Vagina (tissue), 2 donors: ENCODE measurements at places on chromosomes 13 and 19.
A peak's percentile ranks its signal among the peaks of the same experiment; 100 is the strongest.

DNA sequence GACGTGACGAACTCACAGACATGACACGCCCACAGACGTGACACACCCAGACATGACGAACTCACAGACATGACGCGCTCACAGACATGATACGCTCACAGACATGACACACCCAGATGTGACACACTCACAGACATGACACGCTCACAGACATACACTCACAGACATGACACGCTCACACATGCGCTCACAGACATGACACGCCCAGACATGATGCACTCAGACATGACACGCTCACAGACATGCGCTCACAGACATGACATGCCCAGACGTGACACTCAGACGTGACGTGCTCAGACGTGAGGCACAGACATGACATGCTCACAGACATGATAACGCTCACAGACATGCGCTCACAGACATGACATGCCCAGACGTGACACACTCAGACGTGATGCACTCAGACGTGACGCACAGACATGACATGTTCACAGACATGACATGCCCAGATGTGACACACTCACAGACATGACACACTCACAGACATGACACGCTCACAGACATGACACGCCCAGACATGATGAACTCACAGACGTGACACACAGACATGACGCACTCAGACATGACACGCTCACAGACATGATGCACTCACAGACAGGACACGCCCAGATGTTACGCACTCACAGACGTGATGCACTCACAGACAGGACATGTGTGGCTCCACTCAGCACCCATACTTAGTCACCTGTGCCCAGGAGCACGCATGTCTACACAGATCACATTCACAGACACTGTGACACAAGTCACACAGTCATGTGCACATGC is 8.1 kb downstream of the ERFL start:
- no peak for DNase-seq

DNA sequence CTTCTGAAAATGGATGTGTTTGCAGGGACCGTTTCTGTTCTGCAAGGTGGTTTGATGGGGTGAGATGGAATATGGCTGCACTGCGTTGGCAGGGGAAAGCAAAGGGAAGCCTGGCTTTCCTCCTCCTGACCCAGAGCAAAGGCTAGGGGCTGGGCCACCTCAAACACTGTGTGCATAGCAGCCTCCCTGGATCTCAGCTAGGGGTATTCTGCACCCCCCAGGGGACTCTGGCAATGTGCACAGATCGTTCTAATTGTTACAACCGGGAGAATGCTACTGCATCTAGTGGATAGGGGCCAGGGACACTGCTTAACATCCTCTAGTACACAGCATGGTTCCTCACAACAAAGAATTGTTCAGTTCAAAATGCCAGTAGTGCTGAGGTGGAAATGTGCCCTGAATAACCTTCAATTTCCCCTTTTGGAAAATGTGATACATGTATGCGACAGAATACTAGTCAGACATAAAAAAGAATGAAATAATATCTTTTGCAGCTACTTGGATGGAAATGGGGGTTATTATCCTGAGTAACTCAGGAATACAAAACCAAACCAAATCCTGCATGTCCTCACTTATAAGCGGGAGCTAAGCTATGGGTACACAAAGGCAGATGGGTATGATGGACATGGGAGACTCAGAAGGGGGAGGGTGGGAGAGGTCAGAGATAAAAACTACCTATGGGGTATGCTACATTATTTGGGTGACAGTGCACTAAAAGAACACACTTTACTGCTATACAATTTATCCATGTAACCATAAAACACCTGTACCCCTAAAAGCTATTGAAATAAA is 671.2 kb downstream of the UQCRFS1 start:
- no peak for DNase-seq

- DNase-seq: no peak
These were observed 9.1 kb downstream of the AP2A1 start for GRCh38 chr19:49775742-49776370.

- no peak for DNase-seq
These were observed 158.4 kb downstream of the MYO16 start for GRCh38 chr13:108787700-108788414.

GRCh38 chr13:111882351-111882750 is 184.6 kb upstream of the SOX1 start:
- peak; percentile 37 for DNase-seq

DNA sequence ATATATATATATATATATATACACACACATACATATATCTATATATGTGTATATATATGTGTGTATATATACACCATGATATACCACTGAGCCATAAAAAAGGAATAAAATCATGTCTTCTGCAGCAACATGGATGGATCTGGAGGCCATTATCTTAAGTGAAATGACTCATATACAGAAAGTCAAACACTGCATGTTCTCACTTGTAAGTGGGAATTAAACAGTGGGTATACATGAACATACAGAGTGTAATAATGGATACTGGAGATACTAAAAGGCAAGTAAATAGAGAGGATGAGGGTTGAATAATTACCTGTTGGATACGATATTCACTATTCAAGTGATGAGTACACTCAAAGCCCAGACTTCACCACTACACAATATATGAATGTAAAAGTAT is 332.6 kb downstream of the SLITRK1 start:
- DNase-seq: no peak

DNA sequence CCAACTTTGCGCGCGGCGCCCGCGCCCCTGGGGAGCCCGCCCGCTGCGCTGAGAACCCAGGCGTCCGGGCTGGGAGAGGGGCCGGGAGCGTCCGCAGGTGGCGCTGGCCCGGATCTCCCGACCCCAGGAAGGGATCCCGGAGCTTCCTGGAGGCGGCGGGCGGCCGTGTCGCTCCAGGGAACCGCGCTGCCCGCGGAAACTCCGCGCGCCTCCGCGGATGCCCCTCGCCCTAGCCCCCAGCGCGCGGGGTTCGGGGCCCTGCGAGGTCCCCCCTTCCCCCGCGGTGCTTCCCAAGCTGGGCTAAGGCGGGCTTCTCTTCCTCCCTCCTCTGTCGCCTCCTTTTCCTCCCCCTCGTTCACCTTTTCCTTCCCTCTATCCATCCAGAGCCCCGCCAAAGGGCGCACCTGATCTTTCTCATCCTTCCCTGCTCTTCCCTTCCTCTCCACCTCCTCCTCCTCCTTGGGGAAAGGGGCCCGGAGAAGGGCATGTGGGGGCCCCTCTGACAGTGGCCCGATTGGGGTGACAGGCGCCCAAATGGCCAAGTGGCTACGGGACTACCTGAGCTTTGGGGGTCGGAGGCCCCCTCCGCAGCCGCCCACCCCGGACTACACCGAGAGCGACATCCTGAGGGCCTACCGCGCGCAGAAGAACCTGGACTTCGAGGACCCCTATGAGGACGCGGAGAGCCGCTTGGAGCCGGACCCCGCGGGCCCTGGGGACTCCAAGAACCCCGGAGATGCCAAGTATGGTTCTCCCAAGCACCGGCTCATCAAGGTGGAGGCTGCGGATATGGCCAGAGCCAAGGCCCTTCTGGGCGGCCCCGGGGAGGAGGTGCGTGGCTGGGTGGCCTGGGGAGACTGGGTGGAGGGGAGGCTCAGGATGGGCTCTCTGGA is 710 bp downstream of the SHD start:
- no peak for DNase-seq

DNA sequence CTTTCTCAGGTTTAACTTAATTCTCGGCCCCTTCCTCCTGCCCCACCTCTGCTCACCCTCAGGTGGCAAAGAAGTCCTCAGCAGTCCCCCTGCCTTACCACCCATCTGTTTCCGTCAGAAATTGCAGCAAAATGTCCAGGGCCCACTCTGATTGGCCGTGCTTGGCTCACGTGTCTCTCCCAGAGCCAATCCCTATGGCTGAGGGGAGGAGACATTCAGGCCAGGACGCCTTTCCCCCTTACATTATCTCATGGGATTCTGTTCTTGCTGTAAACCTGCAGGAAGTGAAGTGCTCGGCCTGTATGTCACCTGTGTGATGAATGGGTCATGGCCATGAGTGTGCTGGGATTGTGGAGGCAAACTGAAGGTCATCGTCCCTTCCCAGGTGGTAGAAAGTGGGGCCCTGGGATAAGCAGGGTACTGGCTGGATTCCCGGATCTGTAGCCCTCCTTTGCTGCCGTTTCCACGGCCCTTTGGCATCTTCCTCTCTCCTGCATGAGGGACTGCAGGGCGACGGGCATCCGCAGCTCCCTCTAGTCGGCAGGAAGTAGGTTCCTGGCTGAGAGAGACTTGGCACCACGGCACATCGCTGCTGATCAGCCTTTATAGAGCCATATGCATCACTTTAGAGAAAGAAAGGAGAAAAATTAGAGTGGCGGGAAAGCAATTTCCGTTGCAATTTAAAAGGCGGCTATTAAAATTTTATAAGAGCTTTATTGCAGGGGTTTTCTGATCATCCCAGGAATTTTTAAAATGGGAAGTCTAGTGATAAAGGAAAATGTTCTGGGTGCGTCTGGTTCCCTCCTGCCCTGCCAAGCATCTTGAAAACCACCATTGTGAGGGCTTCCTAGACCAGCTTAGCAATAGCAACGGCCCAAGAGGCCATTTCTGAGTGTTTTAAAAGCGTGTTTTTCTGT is 118.2 kb downstream of the SIPA1L3 start:
- no peak for DNase-seq

DNA sequence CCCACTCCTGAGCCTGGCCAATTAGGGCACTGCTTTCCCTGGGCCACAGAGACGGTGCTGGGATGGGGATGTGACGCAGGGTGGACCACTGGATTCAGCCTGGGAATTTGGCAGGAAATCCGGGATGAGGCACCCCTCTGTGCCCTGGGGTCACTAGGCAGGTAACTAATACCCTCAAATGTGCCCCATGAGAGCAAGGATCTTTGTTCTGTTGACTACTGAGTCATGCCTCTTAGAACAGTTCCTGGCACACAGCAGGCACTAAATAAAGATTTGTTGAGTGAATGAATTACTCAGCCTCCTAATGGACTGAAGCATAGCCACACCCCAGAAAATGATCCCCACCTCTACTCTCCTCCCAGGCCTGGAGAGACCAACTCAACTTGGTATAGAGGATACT is 15.9 kb downstream of the OPA3 start:
- DNase-seq: no peak

DNA sequence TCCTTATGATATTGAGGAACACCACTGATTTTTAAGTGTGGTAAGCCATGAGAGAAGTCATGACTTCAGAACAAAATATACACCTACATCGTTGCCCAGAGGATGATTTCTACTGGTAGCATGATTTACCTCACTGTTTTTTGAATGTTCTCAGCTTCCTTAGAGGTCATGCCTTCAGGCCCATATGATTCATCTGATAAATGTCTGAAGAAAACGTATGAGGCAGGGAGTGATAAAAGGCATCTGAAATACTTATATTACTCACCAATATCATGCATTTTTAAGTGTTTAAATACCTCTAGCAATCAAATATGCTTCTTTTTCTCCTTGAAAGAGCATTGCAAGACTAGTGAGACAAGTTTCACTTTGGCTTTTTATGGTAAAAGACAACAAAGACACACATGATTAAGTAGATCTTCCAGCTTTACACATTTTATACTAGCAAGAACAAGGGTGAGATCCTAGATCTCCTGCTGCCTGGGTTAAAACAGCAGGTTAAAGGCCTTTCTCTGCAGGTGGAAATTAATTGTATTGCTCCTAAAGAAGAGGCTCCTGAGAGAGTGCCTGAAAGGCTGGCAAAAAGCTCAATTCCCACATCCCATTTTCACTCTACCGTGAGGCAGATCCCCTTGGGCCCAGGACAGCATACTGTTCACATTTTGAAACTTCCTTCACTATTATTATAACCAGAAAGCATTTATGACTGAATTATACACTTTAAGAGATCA is 432.4 kb downstream of the SLITRK1 start:
- no peak for DNase-seq

DNA sequence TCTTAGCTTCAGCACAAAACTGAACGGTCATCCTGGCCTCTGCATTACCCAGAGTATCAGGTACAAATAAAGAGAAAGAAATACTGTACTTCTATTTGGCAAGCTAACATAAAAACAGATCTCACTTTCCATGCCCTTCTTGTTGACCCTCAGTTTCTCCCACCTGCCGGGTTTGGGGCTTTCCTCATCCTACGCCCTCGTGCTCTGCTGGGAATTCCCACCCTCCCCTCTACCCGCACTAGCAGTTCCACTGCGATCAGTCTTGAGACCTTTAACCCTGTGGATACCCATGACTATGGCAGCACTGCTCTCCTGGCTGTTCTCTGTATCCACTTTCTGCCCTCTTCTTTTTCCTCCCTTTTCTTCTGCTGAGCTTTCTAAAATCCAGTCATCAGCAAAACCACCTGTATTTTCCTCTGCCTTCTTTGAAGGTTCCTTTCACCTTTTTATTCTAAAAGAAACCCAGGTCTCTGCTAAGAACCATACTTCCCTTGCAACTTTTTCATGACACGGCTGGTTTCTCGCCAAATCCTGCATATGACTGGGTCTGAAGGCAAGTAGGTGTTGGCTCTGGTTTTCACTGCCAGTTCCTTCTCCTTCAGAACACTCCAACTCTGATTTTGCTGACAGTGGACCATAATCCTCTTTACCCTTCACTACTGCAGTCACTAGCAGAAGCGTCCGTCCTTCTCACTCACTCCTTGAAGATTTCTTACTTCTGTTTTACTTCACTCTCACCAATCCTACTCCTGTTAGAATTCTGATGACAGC is 99.4 kb downstream of the MIPEP start:
- no peak for DNase-seq

DNA sequence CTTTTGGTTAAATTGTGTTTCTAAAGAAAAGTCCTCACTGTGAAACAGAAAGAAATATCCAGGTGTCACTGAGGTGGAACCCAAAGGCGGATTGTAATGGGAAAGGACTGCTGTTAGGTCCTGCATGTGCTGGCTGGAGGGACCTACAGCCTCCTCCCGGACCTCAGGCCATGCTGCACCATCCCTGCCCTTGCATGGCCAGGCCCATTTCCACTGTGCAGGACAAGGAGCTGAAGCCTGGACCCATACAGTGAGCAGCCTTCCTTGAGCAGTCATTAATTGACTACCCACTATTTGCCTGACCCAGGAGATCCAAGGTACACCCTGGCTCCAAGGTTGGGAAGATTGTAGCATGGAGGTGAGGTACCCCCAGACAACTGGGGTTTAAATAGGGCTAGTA is 17.6 kb downstream of the VSTM2B start:
- no peak for DNase-seq

DNA sequence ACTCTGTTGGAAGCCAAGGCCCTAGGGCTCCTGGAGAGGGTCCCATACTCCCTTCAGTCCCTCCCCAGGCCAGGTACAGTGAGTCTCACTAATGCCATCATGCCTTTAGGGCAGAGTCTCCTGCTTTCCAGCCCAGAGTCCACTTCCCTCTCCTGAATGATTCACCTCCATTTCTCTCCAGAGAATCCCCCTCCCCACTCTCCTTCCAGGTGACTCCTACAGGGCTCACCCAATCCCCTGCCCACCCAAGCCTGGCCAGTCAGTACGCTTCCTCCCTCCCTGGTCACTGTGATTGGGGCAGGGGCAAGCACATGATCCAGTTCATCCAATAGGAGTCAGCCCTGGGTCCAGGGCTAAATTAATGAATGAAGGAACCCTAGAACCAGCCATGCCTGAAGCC is 35.0 kb upstream of the PNMA8B start:
- DNase-seq: no peak

DNA sequence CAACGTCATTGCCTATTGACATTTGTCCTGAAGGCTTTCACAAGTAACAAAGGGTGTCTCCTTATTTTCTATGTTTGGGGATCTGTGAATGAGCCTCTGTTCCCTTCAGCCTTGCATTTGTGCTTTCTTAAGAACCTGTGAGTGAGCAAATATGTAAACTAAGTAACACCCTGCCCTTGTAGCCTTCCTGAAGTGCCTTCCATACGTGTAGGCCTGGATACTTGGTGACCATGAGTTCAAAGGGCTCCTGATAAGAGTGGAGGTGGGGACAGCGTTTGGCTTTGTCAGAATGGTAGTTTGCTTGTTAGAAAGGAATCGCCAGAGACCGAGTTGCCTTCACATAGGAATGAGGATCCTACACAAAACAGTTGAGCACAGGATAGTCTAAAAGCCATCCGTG is 14.5 kb upstream of the CCDC97 start:
- no peak for DNase-seq
